Aortic smooth muscle cell (primary cell): ENCODE measurements at places on chromosomes 7 and 10. TPM values are rescaled to one million over a fixed set of nuclear protein-coding genes. Genes with fewer than 3 reads are reported as not detected.

Gene PPRC1
- total RNA-seq = 9.4 and 10.7 TPM in 2 replicates

Gene CPA2
- not detected in 2 replicates for total RNA-seq

Gene FKBP6
- not detected in 2 replicates for total RNA-seq

Gene UBE2D4
- total RNA-seq = 11.3 and 12.0 TPM in 2 replicates

Gene MSMB
- not detected in 2 replicates for total RNA-seq

Gene LAMB1
- 549 and 614 TPM in 2 replicates for total RNA-seq

Gene GATAD1
- total RNA-seq = 16.1 and 23.1 TPM in 2 replicates

Gene DNAJC2
- 16.5 and 17.0 TPM in 2 replicates for total RNA-seq

Gene TMEM196
- total RNA-seq = not detected in 2 replicates

Gene SLIT1
- 0.26 and 0.31 TPM in 2 replicates for total RNA-seq

Gene KDM7A
- 3.7 and 4.8 TPM in 2 replicates for total RNA-seq

Gene POU6F2
- not detected in 2 replicates for total RNA-seq

Gene CYP2C8
- not detected in 2 replicates for total RNA-seq

Gene NPTX2
- total RNA-seq = 2.2 and 9.9 TPM in 2 replicates

Gene VWDE
- not detected in 2 replicates for total RNA-seq

Gene ATAD1
- total RNA-seq = 36.7 and 39.7 TPM in 2 replicates

Gene CD36
- total RNA-seq = under 0.01 and 0.13 TPM in 2 replicates

Gene SPDYE2
- not detected in 2 replicates for total RNA-seq

Gene PRKG1
- total RNA-seq = 23.8 and 48.3 TPM in 2 replicates

Gene GPER1
- 2.5 and 3.2 TPM in 2 replicates for total RNA-seq

Gene TACC2
- 9.6 and 14.1 TPM in 2 replicates for total RNA-seq
